Fibroblast of the aortic adventitia (primary cell): ENCODE measurements at places on chromosomes 2 and 18.

DNA sequence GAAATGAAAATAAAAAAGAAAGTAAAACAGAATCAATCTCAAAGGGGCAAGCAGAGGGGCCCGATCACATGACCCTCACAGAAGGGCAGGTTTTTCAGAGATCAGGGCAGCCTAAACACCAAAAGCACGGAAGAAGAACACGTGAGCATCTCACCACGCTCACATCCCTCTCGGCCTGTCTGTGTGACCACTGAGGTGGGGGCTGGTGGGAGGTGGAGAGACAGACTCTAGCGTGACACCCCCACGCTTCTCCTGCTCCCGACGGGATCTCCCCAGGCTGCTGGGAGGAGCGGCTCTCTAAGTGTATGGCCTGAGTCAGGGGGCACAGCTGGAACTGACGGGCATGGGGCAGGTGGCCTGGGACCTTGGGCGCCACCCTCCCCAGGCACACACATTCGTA, 23.5 kb upstream of the MTERF4 start:
- no peak for DNase-seq

DNA sequence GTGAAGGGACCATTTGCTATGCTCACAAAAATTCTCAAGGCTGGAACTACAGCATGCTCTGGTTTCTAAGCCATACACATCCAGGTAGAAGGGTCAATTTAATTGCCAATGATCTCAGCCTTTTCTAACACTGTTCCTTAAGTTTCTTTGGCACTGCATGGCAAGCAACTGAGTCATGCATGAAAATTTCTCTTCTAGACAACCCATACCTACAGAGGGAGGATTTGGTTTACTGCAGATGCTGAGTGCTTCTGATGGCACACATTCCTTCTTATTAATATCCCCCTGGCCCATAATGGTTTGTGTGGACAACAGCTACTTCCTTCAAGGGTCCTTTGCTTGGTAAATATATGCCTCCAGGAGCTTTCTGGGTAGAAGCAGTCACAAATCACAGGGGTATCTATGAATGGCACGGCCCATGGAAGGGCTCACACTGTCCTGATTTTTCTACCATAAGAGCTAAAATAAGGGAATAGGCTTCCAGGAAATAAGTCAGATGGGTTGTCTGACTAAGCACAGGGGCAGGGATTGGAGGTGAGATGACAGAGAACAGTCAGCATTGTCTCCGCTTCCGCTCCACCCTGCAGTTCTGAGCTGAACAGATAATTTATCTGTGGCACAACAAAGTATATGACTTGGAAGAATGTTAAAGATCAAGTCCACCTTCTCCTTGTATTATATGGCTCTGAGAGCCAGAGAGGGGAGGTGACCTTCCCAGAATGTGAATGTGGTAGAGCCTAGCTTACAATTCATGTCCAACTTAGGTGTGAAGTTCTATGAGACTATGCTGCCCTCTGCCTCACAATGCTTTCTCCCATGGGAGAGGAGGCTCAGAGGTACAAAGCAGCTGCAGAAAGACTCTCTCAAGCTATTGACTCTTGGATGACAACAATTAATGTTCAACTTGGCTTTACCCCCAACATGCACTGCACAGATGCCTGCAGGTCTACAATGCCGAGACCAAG, 199.2 kb upstream of the TNP1 start:
- no peak for DNase-seq

DNA sequence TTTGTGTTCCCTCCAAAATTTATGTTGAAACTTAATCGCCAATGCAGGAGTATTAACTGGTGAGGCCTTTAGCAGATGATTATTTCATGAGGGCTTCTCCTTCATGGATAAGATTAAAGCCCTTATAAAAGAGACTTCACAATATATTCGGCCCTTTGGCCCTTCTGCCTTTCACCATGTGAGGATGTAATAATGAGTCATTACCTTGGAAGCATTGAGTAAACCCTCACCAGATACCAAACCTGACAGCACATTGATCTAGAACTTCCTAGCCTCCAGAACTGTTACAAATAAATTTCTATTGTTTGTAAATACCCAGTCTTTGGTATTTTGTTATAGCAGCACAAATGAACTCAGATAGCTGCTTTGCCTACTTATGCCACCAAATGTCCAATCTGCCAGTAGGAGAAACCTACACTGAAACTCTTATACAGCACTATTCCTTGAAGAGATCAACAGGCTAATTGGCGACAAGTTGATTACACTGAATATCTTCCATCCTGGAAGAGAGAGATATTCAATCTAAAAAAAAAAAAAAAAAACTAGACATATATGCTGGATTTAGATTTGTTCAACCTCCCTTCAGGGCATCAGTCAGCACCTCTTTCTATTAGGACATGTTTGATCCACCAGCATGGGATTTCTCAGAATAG, 125.9 kb upstream of the COL5A2 start:
- peak; percentile 49 for DNase-seq

GRCh38 chr2:100002059-100002458, 140.3 kb downstream of the AFF3 start:
- DNase-seq: no peak

- DNase-seq: no peak
These were observed 84.1 kb upstream of the EPB41L3 start for GRCh38 chr18:5627776-5628511.

GRCh38 chr2:216004697-216005283, 8.6 kb downstream of the MREG start:
- DNase-seq: no peak

DNA sequence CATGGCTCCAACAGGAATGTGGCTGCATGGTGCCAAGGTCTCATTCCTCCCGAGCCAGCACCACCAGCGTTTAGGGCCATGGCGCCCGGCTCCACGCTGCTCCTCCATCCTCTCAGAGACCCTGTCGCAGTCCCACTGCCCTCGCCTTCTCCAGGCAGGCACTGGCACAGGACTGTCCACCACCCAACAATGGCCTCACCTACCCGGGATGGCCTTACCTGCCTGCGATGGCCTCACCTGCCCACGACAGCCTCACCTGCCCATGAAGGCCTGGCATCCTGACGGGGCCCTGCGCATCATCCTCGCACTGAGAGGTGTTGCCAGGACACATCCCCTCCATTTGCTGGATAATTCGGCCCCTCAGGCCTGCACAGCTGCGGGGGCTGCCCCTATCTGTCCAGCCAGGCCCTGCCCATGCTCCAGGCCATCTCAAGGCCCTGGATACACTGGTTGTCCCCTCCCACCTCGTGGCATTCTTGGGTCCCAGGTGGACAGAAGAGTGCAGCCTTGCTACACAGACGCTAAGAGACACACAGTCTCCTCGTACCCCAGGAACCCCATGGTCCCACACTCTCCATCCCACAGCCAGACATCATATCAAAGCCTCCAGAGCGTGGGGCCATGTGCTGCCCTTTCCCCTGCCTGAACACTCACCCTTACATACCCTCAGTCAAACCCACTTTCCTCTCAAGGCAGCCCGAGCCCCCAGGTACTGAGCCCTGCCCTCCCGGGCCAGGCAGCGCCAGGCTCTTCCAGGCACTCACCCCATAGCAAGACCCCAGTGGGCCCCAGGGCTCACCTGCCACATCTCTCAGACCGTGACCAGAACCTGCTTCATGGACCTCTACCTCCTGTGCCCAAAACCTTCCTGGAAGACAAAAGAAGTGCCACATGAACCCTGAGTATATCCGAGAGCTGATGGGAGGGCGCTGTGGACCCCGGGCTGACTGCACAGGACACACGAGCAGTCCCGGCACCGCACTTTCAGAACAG, 268.6 kb downstream of the EIPR1 start:
- DNase-seq: no peak

GRCh38 chr18:41058351-41059125, 896.5 kb upstream of the PIK3C3 start:
- no peak for DNase-seq

- no peak for DNase-seq
These were observed 297.9 kb downstream of the LRATD1 start for GRCh38 chr2:14930441-14930840.

GRCh38 chr2:199775267-199775666, 75.7 kb downstream of the FTCDNL1 start:
- peak; percentile 6 for DNase-seq

GRCh38 chr2:235161565-235161964, 209.7 kb downstream of the SH3BP4 start:
- DNase-seq: no peak

- peak; percentile 70 for DNase-seq
These were observed 1.5 kb upstream of the EPHA4 start for GRCh38 chr2:221573430-221574230.

DNA sequence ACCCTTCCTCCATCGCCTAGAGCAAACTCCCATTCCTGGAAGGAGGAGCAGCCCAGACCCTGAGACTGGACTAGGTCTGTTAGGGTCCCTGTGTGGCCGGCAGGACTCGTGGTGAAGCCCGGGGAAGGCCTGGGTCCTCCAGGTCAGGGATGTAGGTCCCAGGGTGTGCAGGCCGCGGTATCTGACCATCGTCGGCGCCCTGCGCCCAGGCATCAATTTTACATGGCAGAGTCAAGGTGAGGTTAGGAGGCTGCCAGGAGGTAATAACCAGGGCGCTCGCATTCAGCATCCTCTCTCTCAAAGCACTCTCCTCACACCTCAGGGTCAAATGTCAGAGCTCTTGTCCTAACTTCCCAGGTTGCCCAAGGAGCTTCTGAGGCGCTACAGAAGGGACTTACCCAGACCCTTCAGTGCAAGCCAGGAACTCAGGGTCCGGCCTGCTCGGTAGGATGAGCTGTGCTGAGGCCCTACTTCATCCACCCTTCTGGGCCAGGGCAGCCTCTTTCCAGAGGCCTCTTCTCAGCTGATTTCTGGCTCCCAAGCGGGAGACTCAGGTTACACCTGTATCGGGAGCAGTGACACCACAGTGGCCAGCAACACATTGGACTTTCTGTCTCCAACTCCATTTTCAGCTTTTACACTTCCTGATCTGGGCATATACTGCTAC, 628 bp downstream of the SH2D6 start:
- no peak for DNase-seq

GRCh38 chr2:65071499-65072180, 15.4 kb downstream of the CEP68 start:
- DNase-seq: no peak

GRCh38 chr18:63539904-63540510, 2.2 kb upstream of the SERPINB12 start:
- DNase-seq: peak; percentile 70

DNA sequence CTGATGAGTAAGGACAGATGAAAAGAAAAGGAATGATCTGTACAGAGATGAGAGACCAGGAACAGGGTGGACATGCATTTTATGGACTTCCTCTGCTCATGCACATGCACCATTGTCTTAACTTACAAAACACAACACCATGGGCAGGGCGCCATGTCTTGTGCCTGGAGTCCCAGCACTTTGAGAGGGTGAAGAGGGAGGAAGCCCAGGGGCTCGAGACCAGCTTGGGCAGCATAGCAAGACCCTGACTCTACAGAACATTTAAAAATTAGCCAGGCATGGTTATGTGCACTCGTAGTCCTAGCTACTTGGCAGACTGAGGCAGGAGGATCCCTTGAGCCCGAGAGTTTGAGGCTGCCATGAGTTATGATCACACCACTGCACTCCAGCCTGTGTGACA, 86.9 kb downstream of the ZFP36L2 start:
- no peak for DNase-seq

GRCh38 chr2:110211938-110212858, at the start of gene MTLN:
TSS of gene MTLN (minus strand) at chr2:110212547. CDS start at chr2:110212525, 22 bp downstream.
- peak; percentile 65 for DNase-seq

GRCh38 chr2:222707102-222707688, 35.7 kb downstream of the MOGAT1 start:
- DNase-seq: no peak

DNA sequence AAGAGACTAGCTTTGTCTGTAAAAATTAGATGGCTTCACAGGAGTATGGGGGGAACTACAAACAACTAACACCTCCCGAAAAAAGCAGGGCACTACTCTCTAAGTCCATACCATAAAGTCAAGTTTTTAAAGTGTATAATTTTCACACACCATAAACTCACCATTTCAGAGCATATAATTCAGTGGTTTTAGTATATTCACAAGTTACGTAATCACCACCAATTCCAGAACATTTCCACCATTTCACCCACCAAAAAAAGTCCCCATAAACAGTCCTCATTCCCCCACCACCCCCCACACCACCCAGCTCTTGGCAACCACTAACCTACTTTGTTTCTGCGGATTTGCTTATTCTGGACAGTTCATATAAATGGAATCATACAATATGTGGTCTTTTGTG, 33.8 kb downstream of the CFAP36 start:
- no peak for DNase-seq

GRCh38 chr2:82023710-82024109, 1719.2 kb upstream of the LRRTM1 start:
- no peak for DNase-seq

GRCh38 chr2:2687745-2688144, 356.7 kb upstream of the MYT1L start:
- DNase-seq: no peak

DNA sequence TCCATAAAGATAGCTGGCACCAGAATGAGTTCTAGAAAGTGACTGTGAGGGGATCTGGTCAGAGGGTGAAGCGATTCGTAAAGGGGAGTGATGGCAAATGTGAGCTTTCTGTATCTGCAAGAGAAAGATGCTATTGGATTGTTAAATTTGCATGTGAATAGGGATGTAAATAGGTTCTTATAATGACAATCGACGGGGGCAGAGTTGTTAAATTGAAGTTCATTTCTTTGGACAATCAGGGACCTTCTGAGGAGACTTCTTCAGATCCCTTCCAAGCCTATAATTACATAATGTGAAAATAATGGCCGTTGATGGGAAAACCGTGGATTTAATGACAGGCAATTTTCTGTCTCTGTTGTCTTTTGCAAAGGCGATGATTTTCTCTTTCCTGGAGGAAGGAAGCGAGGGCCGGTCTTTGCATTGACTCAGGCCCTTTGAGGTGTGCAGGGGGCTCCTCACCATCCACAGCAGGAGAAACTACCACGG, 52.2 kb upstream of the TMEM18 start:
- no peak for DNase-seq

DNA sequence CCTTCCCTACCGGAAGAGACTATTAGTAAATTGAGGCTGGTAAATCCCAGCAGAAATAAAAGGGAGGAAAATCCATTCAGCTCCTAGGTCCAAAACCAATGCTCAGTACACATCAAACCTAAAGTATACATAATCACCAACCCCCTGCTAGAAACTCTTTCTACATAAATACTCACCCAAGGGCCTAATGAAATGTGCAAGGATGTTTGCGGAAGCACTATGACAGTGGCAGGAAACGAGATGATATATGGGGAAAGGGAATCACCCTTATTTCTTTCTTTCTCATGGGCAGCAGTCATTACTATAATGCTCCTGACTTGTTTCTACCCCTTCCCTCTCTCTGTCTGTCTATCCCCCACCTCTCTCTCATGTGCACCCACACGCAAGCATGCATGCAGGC, 1.3 kb upstream of the SCTR start:
- DNase-seq: no peak
